ENCODE measurements at places on chromosomes 12 and 14.

DNA sequence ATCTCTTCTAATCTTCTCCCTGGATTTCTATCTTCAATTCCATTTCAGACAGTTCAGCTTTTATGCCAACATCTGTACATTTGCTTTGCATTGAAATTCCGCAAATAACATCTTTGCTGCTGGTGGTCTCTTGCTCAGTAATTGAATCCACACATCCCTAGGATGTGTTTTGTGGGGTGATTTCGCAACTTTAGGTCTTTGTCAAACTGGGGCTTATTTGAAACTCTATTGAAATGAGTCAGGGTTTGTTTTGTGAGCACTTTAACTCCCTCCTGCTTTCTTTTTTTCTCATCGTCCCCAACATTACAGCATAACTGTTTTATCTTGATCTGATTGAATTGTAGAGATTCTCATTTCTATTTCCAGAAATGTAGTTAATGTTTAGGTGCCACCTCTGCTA lies 404.3 kb downstream of the NPAS3 start:
- H3K27ac ChIP-seq: no peak overlapping the region
- H3K27me3 ChIP-seq: no peaks in the 10 kb centered on the region
- DNase-seq: no peak
- no peaks in the 10 kb centered on the region for H3K4me1 ChIP-seq

- H3K36me3 ChIP-seq: peaks cover 2% of the 10 kb centered on the region
- peaks cover under 1% of the 10 kb centered on the region for H3K27me3 ChIP-seq
- DNase-seq: no peak
- no peak overlapping the region for H3K4me3 ChIP-seq
- H3K27ac ChIP-seq: no peak overlapping the region
- no peaks in the 10 kb centered on the region for H3K4me1 ChIP-seq
Observed at GRCh38 chr14:76690502-76691105, 70.7 kb upstream of the VASH1 start.

DNA sequence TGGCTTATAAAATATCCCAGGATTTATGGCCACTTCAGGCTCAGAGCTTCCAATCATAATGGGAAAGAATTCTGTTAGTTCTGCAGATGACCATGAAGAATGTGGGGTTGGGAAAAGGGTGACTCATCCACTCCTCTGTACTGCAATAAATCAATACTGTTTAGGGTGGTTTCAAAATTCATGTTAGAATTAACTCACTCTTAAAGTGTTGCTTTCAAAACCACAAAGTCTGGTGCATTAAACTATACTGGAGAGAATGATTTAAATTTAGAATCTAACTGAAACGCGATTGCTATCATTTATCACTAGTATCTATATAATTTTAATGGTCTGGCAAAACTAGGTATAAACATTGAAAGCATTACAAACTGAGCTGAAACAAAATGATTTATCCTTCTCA lies 798 bp downstream of the CCDC198 start:
- peaks cover 6% of the 10 kb centered on the region for H3K4me1 ChIP-seq
- H3K27ac ChIP-seq: no peak overlapping the region
- H3K36me3 ChIP-seq: no peaks in the 10 kb centered on the region
- DNase-seq: no peak
- no peak overlapping the region for H3K4me3 ChIP-seq

DNA sequence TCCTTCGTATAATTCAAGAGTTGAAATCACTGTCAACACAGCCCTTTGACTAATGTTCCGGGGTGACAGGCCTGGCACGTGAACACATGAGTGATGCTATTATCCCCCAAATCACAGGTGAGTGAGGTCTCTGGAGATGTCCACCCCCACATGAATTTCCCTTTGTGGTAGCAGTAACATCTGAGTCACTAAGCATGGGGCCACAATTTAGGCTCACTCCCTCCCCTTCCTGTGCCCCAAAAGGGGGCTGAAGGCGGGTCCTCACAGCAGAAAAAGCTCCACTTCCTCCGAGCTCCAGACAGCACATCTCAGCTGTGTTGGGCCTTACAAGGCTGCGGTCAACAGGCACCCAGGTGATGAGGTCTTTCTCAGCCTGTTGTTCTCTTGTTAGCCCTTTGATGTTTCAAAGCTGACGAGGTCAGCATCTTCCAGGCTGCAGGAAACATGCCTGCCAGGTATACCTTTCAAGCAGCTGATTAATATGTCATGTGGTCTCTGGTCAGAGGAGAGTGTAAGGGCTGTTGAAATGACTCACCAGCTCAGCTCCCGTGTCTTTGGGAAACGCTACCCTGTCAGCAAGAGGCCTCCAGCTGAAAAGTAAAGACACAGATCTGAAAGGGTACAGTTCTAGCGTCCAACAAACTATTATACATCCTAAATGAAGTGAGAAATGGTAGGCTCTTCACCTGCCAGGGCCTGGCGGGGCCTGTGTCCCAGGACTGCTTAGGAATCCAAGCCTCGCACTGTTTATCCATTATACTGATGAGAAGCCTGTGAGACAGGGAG lies 107.3 kb downstream of the ZFP36L1 start:
- peaks cover 96% of the 10 kb centered on the region for H3K4me1 ChIP-seq
- H3K27ac ChIP-seq: peak overlapping the region; percentile 84
- no peaks in the 10 kb centered on the region for H3K36me3 ChIP-seq
- H3K27me3 ChIP-seq: no peaks in the 10 kb centered on the region
- H3K4me3 ChIP-seq: no peak overlapping the region
- DNase-seq: no peak

GRCh38 chr12:26028953-26029735 lies 70.7 kb downstream of the RASSF8 start:
- H3K27ac ChIP-seq: no peak overlapping the region
- H3K4me3 ChIP-seq: no peak overlapping the region
- H3K4me1 ChIP-seq: peaks cover 23% of the 10 kb centered on the region
- no peaks in the 10 kb centered on the region for H3K27me3 ChIP-seq

DNA sequence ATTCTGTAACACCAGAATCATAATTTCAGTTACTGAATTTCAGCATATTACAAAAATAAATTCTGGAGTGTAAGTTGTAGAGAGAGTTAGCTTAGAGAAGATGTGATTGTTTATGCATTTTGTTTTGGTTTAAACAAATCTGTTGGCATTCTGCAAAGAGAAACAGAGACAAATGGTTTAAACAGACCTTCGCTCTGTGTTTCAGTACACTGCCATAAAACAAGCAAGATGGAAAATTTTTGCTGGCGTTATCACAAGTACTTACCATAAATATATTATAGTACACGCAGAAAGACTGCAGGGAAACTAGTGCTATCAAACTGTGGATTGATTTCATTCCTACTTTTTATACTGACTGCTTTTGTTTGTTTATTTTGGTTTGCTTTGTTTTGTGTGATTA lies 850.3 kb upstream of the FOXG1 start:
- no peaks in the 10 kb centered on the region for H3K4me1 ChIP-seq
- no peaks in the 10 kb centered on the region for H3K36me3 ChIP-seq
- DNase-seq: no peak
- H3K27me3 ChIP-seq: no peaks in the 10 kb centered on the region
- no peak overlapping the region for H3K27ac ChIP-seq

DNA sequence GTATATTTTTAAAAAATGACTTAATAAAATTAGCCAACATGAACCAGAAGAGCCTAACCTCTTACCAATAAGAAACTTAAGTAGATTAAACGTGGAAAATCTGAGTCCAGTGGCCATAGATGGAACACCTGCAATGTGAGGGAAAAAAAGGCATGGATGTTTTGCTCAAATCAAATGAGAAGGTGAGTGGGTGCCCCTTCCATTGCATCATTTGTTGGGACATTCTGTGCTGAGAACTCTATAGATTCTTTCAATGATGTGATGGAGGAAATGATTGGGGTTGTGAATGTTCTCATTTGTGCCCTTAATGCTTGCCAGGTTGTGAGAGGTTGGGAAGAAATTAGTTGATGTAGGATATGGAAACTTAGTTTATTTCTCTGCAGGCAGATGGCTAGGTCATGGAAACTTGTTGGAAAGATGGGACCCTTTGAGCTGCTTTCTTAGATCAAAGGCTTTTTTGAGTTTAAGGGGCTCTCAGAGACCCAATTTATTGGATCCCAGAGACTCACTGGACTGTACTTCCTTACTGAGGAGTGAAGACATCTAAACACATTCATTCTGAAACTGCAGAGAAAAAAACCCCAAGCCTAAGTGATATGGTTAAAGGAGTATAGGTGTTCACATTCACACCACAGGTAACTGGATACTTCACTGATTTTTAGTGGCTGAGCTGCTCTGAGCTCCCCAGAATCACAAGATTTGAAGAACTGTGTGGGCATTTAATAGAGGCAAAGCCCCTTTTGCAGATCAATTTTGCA lies 95.9 kb downstream of the DACT1 start:
- H3K27me3 ChIP-seq: no peaks in the 10 kb centered on the region
- no peaks in the 10 kb centered on the region for H3K36me3 ChIP-seq
- H3K4me1 ChIP-seq: peaks cover 58% of the 10 kb centered on the region
- H3K4me3 ChIP-seq: no peak overlapping the region
- no peak for DNase-seq

- peaks cover 61% of the 10 kb centered on the region for H3K27me3 ChIP-seq
- H3K36me3 ChIP-seq: no peaks in the 10 kb centered on the region
- DNase-seq: no peak
- H3K27ac ChIP-seq: no peak overlapping the region
Observed at GRCh38 chr12:54571193-54572188, 17.0 kb downstream of the PPP1R1A start.

- no peaks in the 10 kb centered on the region for H3K36me3 ChIP-seq
- DNase-seq: no peak
- H3K27me3 ChIP-seq: no peaks in the 10 kb centered on the region
- no peak overlapping the region for H3K27ac ChIP-seq
- peak overlapping the region; percentile 94 for H3K4me3 ChIP-seq
Observed at GRCh38 chr12:38903596-38903995, 1.8 kb downstream of the CPNE8 start.

DNA sequence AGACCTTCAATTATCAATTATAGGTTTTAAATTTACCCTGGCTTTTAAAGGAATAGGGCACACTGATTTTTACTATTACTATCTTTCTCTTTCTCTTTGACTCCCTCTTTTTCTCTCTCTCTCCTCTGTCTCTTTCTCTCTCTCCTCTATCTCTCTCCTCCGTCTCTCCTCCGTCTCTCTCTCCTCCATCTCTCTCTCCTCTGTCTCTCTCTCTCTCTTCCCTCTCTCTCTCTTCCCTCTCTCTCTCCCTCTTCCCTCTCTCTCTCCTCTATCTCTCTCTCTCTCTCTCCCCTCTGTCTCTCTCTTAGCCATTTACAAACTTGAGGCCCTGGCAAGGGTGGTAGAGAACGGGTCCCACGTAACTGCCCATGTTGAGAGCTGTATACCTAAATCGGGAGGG lies 62.3 kb downstream of the LRIG3 start:
- no peak overlapping the region for H3K4me3 ChIP-seq
- H3K27me3 ChIP-seq: no peaks in the 10 kb centered on the region
- DNase-seq: no peak
- peaks cover 18% of the 10 kb centered on the region for H3K36me3 ChIP-seq
- peak overlapping the region; percentile 59 for H3K27ac ChIP-seq

GRCh38 chr12:116165036-116165425 lies 112.5 kb downstream of the MED13L start:
- no peak overlapping the region for H3K4me3 ChIP-seq
- H3K27ac ChIP-seq: peak overlapping the region; percentile 92
- H3K36me3 ChIP-seq: no peaks in the 10 kb centered on the region

DNA sequence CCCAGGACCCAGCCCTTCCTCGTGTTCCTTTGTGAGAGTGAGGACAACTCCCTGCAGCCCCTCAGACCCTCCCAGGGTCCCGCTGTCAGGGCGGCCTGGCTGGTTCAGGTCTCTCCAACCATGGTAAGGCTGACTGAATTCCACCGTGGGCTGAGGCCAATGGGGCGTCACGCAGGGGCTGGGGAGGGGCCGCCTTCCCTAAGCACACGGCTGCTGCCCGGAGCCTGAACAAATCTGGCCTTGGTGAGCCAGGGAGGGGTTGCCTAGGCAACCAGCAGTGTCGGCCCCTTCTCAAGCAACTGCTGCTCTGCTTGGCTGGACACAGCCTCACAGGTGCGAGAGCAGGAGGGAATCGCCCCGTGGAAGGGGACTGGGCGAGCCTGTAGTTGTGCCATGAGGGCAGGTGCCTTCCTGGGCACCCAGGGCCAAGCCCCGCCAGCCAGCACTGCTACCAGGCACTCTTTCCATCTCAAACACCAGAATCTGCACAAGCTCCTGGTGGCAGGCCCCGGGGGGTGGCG lies 37.0 kb upstream of the GALNT9 start:
- no peak overlapping the region for H3K4me3 ChIP-seq
- H3K27me3 ChIP-seq: peaks cover 39% of the 10 kb centered on the region
- H3K27ac ChIP-seq: no peak overlapping the region
- DNase-seq: peak; percentile 84
- no peaks in the 10 kb centered on the region for H3K4me1 ChIP-seq

DNA sequence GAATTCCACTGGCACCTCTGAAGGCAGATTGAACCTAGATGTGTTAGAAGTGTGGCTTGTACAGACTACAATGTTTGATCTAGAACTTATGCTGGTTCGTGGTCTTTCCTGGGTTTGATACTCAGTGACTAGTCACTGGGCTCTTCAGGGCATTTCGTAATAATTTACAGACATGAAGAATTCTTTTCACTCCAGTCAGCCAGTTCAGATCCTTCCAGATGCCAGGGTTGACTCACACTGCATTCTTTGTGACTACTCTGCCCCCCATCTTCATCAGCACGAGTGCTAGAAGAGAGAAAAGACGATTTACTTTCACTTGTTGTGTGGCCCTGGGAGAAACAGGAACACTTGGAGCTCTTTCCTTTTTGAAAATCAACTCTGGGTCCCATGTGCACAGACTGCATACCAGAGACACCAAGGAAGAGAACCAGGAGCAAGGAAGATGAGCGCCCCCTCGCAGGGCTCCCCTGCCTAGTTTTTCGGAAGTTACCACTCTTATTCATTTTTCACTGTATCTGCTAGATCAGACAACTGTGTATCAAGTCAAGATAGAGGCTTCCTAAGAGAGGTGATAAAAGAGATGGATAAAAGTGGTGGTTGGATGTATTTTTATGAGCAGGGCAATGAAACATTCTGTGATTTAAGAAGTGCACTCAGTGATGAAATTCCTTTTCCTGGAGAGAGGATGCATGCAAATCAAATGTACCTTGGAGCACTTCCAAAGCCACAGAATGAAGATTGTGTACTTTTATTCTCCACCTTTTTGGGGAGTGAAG lies 33.5 kb upstream of the EVL start:
- no peaks in the 10 kb centered on the region for H3K27me3 ChIP-seq
- peaks cover 88% of the 10 kb centered on the region for H3K4me1 ChIP-seq
- peak overlapping the region; percentile 76 for H3K4me3 ChIP-seq
- DNase-seq: no peak
- no peaks in the 10 kb centered on the region for H3K36me3 ChIP-seq
